MM.1S (cell line): ENCODE measurements at places on chromosomes 12 and 14.

DNA sequence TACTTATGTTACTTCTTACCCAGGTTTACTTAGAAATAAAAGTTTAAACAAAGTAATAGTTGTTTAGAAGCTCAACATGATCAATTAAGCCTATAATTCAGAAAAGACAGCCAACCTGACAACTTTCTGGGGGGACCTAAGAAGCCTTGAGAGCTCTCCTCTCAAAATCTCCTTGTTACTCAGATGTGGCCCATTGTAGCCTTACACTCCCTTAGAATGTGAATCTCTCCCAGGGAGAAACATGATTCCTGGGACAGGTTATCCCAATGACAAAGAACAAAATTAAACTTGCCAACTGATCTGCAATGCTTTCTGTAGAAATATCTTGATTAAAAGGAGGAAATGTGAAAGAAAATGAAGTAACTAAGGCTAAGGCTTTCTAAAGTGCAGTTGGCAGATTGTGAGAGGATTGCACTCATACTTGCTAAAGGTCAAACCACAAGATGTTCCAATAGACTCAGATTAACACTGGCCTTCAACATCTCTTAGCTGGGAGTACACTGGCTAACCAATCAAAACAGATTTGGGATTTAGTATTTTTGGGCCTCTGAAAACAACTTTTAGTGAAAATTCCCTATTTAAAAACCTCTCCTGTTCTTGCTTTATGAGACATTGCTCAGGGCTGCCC is 72.3 kb upstream of the TMX1 start:
- no peak for DNase-seq

DNA sequence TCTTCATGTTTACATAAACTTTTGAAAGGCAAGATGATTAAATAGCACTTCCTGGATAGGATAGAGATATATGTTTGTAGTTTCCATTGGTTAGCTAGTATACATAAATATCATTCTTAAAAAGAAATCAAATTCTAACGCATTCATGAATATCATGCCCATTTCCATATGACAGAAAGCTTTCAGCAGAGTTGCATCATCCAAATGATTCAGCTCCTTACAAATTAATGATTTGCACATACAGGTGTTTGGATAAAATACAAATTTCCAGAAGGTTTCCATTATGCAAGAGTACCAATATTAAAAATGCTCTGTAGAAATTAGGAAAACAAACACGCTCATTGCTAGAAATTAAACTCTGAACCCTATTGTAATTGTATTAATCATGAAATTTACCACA is 264.4 kb downstream of the FOXG1 start:
- no peak for DNase-seq

GRCh38 chr12:132806857-132807256 is 21.8 kb downstream of the GOLGA3 start:
- DNase-seq = no peak

- no peak for DNase-seq
Observed at GRCh38 chr12:104485651-104486362, 29.1 kb downstream of the CHST11 start.

DNA sequence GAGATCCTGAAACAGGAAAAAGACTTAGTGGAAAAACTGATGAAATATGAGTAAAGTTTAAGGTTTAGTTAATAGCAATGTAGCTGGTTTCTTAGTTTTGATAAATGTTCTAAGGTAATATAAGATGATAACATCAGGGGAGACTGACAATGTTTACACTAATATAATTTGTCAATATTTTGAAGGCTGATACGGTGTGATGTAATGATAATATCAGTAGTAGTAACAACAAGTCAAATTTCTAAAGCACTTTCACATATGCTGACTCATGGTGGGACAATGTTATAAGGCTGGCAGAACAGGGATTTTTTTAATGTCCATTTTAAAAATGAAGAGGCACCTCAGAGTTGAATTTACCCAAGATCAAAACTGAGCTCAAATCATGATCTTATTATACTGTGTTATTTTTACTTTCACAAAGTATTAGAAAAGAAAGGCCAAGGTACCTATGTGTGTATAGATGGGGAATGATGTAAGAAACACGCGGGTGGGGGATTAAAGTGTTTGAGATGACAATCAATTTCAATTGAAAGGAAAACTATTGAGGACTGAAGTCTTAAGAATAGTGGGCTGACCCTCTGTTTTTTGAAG is 2.4 kb upstream of the FLRT2 start:
- DNase-seq = no peak

- no peak for DNase-seq
Observed at GRCh38 chr12:123961585-123962345, 10.9 kb downstream of the CCDC92 start.

GRCh38 chr14:99780690-99781089 is 12.5 kb upstream of the EML1 start:
- DNase-seq = no peak
